ENCODE measurements at places on chromosomes 1 and 21.
A peak's percentile ranks its signal among the peaks of the same experiment; 100 is the strongest.

GRCh38 chr1:39657402-39657801 is 14.5 kb downstream of the NT5C1A start:
- DNase-seq, result no peak

GRCh38 chr21:14917762-14918161 is 147.0 kb downstream of the NRIP1 start:
- no peak for DNase-seq

- no peak for DNase-seq
These were observed 30.0 kb downstream of the PODN start for GRCh38 chr1:53091841-53092645.

DNA sequence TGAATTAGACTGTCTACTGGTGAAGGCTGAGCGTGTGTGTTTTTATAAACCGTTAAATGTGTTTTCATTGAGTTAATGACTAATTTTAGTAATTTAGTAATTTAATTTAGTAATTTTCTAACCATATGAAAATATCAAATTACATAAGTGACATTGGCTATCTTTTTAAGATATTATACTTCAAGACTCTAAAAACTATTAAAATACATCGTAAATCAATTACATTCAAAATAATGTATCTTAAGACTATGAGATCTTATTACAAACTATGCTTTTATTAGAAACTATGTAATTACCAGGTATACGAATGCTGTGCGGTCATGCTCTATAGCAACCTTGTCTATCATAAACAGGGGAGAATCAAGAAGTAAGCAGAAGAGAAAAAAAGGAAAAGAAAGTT is 21.6 kb downstream of the MAP3K21 start:
- no peak for DNase-seq

DNA sequence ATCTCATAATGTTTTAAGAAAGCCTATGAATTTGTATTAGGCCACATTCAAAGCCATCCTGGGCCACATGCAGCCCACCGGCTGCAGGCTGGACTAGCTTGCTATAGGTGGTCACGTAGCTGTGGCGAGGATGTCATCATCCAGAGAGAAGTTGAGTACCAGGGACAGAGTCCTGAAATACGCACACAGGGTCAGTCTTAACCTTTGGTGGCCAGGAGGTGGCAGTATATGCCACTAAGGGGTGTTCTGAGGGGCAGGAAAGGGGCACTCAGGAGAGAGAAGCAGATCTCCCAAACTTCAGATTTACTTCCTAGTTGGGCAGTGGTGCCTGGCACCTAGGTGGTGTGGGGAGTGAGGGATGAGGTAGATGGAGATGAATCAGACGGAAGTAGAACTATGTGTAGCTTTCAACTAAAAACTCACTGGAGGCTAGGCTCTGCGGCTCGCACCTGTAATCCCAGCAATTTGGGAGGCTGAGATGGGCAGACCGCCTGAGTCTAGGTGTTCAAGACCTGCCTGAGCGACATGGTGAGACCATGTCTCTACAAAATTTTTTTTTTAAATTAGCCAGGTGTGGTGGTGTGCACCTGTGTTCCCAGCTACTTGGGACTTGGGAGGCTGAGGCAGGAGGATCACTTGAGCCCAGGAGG is 16.3 kb upstream of the CDK18 start:
- peak; percentile 75 for DNase-seq

- DNase-seq, result no peak
These were observed 1.7 kb upstream of the SUMO3 start for GRCh38 chr21:44819283-44820243.

DNA sequence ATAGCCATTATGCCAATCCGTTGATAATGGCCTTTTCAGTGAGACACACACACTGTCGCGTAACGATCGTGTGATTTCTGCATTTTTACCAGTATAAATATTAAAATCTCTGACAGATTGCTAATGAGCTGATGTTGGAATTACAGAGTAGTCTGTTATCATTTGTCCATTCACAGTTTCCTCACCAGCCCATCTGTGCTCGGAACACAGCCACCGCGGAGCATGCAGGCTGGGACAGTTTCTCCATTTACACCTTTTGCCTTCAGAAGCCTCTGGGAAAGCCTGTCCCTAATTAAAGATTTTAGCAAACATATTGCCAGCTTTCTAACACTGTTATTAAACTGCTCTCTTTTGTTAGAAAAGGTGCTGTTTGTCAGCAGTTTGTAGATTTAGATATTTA is 82.2 kb upstream of the BARHL2 start:
- no peak for DNase-seq

- peak; percentile 69 for DNase-seq
These were observed 3.2 kb upstream of the NPL start for GRCh38 chr1:182786223-182786994.

DNA sequence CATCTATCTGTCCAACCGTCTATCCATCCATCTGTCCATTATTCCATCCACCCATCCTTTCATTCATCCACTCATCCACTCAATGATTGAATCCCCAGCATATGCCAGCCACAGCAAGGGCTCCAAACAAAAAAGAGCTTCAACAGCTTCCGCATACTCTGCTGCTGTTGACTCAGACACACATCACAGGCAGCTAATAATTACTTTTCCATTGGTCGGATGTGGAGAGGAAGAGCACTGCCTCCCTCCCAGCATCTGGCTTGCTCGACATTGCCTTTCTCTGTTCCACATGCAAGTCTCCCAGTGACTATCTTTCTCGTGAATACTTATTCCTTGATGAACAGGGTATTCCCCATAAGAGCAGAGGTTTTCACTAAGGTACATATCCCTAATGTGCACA is 176.5 kb downstream of the HIVEP3 start:
- no peak for DNase-seq

DNA sequence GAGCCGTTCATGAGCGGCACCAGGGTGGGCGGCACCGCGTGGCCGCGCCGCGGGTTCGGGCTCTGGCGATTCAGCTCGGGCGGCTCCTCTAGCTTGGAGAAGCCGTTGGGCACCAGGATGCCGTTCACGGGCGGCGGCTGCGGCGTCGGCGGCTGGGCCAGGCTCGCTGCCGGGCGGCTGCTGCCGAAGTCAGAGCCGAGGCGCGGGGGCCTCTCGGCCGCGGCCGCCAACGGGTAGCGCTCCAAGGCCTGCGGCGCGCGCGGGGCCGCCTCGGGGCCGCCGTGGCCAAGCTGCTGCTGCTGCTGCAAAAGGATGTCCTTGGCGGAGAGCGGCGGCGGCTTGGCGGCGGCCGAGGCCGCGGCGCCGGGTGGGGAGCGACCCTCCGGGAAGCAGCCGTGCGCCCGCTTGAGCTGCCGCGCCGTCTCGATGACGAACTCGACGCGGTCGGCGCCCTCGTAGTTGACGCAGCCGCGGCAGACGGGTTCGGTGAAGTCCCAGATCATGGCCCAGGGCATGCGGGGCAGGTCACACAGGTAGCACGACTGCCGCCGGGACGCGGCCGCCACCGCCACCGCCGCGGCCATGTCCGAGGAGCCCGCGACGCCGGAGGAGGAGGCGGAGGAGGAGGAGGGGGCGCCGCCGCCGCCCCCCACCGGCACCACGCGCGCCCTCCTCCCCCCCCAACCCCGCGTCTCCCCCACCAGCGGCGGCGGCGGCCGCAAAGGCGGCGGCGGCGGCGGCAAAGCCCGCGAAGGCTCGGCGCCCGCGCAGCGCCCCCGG is 877 bp downstream of the IRF2BP2 start:
- peak; percentile 66 for DNase-seq

DNA sequence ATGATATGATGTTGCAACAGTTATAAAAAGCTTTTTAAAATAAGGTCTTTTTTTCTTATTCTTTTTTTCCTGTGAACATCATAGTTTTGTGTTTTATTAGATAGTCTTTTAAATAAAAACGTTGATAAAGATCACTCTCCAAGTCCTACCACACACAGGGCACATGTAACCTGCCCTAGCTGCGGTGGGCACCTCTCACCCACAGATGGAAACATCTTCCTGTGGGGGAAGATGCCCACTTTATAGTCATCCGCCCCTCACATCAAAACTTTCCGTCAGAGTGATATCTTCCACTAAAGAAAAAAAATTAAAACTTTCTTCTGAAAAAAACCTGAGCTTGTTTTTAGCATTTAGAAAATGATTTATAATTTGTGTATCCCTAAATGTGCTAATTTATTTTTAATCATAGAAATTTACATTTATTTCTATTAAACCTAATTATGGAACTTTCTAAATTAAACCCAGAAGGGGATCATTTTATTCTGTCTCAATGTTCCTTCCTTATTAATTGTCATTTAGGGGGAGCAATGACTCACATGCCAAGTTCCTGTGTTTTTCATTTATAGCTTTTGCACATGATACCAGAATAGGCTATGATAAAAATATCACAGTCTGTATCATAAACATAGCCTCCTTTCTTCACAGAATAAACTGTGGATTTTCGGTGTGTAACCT is 24.7 kb downstream of the TNFRSF9 start:
- DNase-seq, result no peak

DNA sequence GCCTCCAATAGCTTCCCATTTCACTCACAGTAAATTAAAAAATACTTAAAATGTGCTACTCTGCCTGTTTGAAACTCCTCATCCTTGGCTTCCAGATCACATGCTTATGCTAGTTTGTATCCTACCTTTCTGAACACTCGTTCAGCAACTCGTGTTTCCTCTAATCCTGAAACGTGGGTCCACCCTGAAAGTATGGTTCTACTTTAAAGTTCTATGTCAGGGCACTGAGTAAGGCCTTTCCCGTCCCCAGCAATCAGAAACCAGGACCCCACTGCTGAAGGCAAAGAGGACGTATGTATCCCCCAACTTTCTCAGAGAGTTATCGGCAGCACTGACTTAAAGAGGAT is 419 bp upstream of the TSEN15 start:
- no peak for DNase-seq

DNA sequence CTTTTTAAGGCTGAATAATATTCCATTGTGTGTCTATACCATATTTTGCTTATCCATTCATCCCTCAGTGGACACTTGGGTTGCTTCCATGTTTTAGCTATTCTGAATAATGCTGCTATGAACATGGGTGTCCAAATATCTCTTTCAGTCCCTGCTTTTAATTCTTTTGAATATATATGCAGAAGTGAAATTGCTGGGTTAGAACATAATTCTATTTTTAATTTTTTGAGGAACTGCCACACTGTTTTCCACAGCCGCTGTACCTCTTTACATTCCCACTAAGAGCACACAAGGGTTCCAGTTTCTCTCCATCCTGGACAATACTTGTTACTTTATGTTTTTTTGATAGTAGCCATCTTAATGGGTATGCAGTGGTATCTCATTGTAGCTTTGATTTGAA is 65.6 kb downstream of the RIMS3 start:
- no peak for DNase-seq

DNA sequence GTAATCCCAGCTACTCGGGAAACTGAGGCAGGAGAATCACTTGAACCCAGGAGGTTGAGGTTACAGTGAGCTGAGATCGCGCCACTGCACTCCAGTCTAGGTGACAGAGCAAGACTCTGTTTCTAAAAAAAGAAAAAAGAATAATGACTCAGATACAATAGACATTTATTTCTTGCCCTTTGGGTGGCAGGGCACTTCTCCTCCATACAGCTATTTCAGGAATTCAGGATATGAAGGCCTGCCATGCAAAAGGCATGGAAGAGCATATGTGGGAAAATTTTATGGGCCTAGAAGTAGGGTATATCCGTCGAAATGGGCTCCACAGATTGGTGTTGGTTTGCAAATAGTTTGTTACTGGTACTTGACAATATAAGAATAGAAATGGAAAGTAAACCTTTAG is 20.2 kb upstream of the POGZ start:
- no peak for DNase-seq

- DNase-seq, result no peak
These were observed 102.8 kb downstream of the ETS2 start for GRCh38 chr21:38908537-38908936.

DNA sequence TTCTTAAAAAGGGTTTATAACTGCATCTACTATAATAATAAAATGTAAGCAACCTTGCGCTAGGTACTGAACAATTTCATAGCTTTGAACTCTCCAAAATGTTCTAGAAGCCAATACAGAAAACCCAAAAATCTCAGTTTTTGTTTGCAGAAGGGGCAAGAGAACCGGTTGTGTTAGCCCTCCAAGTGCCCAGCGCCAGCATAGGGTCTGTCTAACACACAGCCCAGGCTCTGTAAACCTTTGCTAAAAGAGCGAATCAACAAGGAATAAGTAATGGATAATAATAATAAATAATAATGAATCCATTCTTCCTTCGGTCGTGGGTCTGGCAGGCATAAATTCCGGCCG is 333 bp upstream of the CHAF1B start:
- no peak for DNase-seq

DNA sequence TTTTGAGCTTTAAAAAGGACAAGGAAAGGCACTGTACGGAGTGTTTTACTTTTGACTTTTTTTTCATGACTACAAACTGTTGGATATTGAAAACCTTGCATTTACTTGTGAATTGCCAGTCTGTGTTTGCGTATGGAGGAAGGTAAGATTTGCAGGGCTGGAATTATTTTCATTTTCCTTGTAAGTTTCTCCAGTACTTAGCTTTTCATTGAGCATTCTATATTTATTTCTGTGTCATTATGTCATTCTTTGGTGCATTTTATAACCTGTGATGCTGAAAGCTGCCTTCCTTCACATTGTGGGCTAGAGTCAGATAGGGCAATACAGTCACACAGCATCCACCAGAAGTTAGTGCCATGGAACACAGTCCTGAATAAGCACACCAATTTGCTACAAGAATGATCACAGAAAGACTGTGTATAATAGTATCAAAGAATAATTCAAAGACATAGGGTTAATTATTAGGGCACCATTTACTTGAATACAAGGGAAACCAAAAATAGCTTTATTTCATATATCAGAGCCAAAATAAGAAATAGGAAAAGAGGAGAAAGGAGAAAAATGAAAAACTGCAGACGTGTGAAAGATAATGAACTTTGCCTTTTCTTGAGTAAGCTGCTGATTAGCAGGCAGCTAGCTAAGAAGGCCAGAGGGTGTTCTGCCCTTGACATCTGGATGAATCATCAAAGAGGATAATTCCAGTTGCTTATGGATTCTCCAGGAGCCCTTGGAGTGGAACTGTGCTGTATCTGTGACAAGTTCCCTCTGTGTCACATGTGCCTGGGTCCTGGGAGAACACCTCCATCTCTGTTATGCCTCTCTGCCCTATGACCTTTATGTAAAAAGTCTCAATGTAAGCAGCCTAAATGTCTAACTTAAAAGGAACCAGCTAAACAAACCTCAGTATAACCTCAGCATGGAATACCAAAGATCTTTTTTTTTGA is 8.0 kb upstream of the FAM20B start:
- no peak for DNase-seq

- DNase-seq, result no peak
These were observed 6.5 kb downstream of the BLACAT1 start for GRCh38 chr1:205449254-205449749.

DNA sequence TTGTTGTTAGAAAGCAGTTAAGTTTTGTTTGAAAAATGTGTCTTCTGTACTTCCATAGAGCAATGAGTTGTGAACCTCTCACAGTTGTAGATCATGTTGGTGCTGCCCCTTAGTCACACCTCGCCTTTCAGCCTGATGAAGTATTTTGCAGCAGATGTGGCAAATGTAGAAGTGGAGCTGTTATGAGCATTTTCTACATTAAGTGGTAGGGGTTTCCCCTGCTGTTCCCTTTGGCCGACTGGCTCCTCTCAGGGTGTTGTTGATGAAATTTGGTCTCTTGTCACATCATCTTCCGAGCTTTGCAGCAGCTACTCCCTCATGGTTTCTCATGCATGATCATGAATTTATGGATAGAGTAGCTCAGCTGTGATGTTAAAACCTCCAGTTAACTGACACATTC is 33.6 kb upstream of the DENND1B start:
- DNase-seq, result no peak

Data from ecto neural progenitor cell (in vitro differentiated cells).